ENCODE measurements at places on chromosomes 4 and X. TPM values are rescaled to one million over a fixed set of nuclear protein-coding genes. Genes with fewer than 3 reads are reported as not detected.

DNA sequence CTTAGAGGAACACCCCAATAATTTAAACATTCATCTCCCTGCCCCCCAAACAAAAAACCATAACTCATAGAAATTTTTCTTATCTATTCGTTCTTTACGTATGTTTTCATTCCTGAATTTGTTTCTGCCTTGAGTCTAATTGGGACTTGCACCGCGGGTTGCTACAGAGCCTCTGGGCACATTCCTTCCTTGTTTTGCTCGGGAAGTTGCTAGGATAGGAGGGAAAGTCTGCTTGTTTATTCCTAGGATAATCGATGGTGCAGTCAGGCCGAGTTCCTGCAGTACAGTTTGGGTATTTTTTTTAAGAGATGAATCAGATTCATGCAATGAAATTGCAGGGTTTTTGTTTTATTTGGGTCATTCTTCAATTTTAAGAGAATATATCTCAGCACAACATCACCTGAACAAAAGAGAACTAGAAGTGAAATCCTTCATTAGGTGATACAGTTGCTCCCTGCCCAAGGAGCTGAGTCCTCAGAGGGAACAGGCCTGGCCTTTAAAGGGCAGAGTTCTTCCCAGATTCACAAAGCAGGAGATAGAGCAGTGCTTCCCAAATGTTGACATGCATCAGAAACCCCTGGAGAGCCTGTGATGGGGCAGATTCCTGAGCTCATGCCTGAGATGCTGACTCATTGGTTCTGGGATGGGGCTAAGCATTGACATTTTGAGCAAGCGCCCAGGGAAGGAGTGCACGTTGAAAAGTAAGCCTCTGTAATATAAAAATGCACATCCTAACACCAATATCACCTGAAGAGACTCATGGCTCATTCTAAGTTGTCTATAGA lies 114.9 kb upstream of the FAM9B start:
- peak; percentile 59 for DNase-seq

HHIP gene
- under 0.01 TPM for total RNA-seq

GRCh38 chr4:4506961-4507360 lies 34.9 kb downstream of the STX18 start:
- no peak for DNase-seq

IL21 gene
- not detected for total RNA-seq

POU4F2 gene
- not detected for total RNA-seq

- DNase-seq, result peak; percentile 28
Observed at GRCh38 chr4:154807042-154807630, 26.1 kb downstream of the RBM46 start.

- no peak for DNase-seq
Observed at GRCh38 chr4:144970597-144970996, 127.4 kb downstream of the ANAPC10 start.

- no peak for DNase-seq
Observed at GRCh38 chrX:96453139-96453538, 231.5 kb upstream of the DIAPH2 start.

GRCh38 chr4:143399113-143399949 lies 62.7 kb downstream of the GAB1 start:
- no peak for DNase-seq

DNA sequence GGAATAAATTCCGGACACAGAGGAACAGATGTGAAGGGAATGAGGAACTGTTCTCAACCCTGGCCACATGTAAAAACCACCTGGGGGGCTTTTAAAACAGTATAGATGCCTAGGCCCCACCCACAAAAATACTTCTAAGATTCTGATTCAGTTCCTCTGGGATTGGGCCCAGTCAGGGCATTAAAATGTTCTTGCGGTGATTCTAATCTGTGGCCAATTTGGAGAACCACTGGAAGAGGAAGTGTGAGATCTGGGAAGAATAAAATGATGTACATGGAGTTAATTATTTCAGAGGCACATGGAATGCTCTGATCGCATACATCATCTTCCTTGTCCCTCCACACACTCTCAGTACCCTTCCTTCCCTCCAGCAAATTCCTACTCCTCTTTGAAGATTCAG lies 192.2 kb downstream of the APBB2 start:
- DNase-seq, result peak; percentile 56

GRCh38 chr4:186029571-186030398 lies 39.2 kb upstream of the TLR3 start:
- DNase-seq, result peak; percentile 42

DNA sequence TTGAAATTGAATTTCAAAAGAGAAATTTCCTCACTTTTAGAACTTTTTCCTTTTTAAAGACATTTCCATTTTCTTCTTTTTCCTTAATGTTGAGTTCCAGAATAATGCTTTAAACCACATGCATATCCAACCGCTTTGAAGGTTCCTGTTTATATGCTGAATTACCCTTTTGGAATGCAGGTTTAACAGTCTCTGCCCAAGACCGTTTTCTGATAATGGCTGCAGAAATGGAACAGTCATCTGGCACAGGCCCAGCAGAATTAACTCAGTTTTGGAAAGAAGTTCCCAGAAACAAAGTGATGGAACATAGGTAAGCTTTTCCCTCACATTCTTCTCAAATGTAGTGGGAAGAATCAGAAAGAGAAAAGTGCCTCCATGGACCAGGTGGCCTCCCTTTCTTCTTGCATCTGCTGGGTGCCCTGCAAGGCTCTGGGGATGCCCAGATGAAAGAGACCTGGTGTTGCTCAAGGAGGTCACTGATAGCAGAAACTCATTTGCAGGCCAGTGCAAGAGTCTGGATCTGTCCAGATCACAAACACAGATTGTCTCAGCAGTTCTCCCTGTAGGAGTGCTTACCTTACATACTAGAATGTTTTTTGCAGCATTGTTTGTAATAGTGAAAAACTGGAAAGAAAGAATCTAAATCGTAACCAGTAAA lies 42.9 kb downstream of the MOSPD2 start:
- peak; percentile 88 for DNase-seq

DNA sequence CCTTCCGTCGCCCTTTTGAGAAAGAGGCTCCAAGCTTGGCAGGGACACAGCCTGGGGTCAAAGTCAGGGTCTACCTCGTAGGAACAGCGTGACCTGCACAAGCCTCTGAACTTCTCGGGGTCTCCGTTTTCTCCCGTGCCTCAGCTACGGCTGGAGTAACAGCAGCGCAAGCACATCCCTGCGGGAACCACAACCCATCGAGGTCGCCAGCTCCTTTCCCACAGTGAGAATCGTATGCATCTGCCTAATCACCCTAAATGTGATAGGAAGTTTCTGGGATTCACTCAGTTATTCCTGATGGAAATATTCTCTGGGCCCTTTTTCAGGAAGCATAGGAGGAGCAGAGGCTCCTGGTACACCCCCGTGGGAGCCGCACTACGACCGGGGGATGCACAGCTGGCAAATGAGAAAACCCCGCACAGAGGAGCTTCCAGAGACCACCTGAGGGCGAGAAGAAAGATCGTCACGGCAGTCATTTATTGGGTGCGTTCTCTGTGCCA lies 24.7 kb downstream of the PPP2R2C start:
- no peak for DNase-seq

RAB39B gene
- 3.0 TPM for total RNA-seq

SSX2 gene
- not detected for total RNA-seq

- DNase-seq, result peak; percentile 21
Observed at GRCh38 chrX:105975382-105975781, 63.1 kb downstream of the SERPINA7 start.

DNA sequence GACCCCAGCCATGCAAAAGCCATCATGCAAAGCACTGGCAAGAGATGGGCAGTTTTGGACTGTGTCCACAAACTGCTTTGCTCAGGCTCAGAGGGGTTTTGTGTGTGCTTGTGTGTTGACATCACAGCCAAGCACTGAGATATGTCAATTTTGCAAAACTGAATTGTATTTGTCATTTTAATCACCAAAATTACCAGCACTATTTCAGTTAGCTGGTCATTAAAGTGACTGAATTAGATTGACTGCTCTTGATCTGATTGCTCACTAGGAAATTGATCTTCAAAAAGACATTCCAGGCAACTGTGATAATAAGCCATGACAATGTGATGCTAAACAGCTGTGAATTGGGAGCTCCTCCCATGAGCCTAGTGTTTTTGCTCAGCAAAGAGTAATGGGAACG lies 337.3 kb upstream of the GNPDA2 start:
- DNase-seq, result no peak

- DNase-seq, result no peak
Observed at GRCh38 chr4:182683661-182684060, 233.5 kb downstream of the DCTD start.

VCX3A gene
- not detected for total RNA-seq
